ENCODE measurements at places on chromosomes 6 and 20.

DNA sequence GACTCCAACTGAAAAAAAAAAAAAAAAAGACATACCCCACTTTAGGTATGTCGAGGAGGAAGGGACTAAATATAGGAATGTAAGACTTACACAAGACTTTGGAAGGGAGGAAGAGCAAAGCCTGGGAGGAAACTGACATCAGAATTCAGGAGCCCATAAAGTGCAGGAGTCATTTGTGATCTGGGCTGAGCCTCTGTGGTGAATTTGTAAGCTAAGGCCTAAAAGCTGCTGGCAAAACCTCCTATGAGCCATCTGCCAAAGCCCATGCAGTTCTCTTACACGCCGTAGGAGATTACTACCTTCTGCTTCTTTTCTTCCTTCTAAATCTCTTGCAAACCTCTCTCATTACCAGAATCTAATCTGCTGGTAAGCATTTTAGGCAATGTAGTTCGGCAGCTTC, 52.0 kb upstream of the THEMIS start:
- DNase-seq, result no peak

GRCh38 chr20:57545927-57546662, 14.8 kb upstream of the PCK1 start:
- DNase-seq, result no peak

- DNase-seq, result no peak
Observed at GRCh38 chr6:45543298-45544235, 165.8 kb upstream of the SUPT3H start.

DNA sequence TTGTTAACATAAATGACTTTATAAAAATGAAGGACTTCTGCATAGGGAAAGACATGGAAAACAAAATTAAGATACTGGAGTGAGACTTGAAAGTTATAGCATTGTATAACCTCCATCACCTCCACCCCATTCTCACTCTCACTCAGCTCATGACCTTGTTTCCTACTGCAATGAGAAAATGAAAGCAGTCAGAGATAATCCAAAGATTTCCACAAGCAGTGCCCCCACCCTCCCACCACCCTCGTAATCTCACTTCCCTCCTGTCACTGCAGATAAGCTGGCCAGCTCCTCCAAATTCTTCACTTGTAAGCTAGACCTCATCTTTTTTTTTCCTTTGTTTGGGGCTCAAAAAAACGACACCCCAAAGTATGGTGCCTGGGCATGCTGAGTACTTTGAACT, 52.9 kb upstream of the PROKR2 start:
- no peak for DNase-seq

DNA sequence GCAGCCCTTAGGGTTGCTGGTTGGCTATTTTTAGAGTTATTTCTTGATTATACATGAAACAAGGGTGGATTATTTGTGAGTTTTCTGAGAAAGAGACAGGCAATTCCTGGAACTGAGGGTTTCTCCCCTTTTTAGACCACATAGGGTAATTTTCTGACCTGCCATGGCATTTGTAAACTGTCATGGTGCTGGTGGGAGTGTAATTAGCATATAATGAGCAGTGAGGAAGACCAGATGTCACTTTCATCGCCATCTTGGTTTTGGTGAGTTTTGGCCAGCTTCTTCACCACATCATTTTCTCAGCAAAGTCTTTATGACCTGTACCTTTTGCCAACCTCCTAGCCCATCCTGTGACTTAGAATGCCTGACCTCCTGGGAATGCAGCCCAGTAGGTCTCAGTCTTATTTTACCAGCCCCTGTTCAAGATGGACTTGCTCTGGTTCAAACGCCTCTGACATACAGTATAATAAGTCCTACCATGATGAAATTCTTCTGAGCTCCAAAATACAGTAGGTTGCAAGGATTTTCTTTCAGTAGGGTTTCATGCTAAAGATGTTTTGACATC, 117.1 kb downstream of the ISM1 start:
- no peak for DNase-seq

- DNase-seq, result no peak
Observed at GRCh38 chr6:75483136-75483952, 10.3 kb downstream of the FILIP1 start.

DNA sequence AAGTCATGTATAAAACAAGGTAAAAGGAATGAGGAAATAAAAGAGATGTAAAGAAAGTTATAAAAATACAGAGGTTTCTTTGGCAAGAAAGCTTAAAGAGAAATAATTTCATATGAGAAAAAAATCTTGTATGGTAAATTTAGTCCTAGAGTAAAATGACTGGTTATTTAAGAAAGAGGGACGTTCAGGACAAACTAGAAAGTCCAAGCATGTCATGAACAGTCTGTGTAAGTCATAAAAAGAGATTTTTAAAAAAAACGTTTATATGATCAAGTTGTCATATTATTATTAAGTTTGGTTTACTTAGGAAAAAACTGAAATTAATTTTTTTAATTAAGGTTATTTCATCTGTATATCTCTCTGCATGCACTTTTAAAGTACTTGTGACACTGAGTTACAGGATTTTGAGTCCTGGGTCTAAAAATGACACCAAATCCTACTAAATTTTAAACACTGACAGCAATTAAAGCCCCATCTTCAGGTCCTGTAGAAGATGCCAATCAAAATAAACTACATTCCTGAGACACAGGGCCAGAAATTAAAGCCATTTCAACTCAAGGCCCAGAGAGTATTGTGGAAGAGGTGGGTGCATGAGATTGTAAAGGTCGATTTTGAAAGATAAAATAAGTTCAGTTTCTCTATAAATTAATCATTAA, 62.4 kb downstream of the AGPAT4 start:
- no peak for DNase-seq

DNA sequence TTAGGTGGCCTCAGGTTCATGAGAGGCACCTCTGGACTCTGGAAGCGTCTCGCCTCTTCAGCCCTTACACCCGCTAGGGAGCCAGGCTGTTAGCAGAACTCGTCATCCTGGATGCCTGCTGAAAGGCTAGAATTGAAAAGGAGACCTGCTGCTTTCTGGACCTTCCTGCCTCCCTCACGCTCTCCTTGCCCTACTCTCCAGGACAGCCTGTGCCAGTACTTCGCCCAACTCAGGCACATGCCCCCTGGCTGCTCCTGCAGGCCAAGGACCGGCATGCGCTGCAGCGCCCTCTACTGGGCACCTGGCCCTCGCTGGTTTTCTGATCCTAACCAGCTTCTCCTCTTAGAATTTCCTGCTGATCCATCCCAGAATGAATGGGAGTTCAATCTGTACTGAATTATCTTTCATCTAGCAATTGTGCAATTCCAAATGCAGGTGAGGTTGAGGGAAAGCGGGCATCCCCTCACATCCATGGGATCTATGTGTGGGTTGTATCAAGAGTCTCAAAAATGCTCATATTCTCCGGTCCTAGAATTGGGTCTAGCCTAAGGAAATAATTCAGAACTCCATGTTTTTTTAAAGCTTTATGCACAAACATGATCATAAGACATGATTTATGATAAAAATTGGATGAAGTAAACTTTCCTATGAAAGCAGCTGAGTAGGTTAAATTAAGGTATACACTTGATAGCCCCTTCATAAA, 78.0 kb downstream of the PTPN1 start:
- DNase-seq, result peak; percentile 72

DNA sequence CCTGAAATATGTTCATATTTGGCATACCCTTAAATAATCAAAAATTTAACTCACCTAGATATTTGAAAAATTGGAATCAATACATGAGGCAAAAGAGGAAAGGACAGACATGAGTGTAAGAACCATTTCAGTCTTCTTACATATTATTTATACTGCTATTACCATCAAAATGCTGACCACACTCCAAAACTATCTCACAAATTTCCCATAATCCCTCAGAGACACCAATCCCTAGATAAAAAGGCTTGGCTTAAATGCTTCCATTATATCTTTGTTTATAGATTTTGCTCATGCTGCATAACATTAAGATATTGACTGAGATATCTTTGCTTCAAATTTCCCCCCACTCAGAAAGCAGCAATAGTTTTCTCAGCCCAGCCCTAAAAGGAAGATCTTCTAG, 11.7 kb upstream of the NT5DC1 start:
- no peak for DNase-seq

- no peak for DNase-seq
Observed at GRCh38 chr6:46437671-46438221, 53.5 kb downstream of the RCAN2 start.

GRCh38 chr6:35687658-35688604, 784 bp downstream of the FKBP5 start:
- DNase-seq, result peak; percentile 37

GRCh38 chr20:23129266-23129665, 43.1 kb upstream of the CD93 start:
- DNase-seq, result no peak

- DNase-seq, result no peak
Observed at GRCh38 chr20:47680804-47681529, 104.3 kb downstream of the SULF2 start.

DNA sequence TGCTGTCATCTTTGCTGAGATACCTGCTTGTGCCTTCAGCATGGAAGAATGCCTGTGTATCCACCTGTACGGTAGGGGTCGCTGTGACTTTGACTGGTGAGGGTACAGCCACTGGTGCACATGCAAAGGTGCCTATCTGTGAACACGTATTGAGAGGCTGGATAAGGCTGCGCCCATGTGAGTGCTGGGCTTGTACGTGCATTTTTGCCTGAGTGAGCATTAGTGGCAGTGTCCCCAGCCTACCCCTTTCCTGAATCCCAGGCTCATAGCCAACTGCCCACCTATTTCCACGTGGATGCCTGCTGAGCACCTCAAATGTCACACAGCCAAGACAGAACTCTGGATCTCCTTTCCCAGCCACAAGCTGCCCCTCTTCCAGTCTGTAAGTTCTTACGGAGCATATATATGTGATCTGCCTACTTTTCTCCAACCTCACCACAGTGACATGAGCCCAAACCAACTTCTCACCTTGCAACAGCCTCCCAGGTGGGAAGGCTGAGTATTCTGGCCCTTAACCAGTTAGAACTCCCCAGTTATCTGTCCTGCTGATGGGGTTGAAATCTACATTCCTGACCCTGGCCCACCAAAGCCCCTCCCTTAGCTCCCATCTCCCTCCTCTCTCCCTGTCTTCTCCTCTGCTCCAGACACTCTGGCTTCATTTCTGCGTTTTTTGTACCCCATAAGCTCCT, 1.1 kb upstream of the SLC2A10 start:
- no peak for DNase-seq

- DNase-seq, result no peak
Observed at GRCh38 chr20:7708112-7708511, 232.1 kb downstream of the HAO1 start.

- no peak for DNase-seq
Observed at GRCh38 chr20:9453201-9453600, 61.2 kb upstream of the LAMP5 start.

DNA sequence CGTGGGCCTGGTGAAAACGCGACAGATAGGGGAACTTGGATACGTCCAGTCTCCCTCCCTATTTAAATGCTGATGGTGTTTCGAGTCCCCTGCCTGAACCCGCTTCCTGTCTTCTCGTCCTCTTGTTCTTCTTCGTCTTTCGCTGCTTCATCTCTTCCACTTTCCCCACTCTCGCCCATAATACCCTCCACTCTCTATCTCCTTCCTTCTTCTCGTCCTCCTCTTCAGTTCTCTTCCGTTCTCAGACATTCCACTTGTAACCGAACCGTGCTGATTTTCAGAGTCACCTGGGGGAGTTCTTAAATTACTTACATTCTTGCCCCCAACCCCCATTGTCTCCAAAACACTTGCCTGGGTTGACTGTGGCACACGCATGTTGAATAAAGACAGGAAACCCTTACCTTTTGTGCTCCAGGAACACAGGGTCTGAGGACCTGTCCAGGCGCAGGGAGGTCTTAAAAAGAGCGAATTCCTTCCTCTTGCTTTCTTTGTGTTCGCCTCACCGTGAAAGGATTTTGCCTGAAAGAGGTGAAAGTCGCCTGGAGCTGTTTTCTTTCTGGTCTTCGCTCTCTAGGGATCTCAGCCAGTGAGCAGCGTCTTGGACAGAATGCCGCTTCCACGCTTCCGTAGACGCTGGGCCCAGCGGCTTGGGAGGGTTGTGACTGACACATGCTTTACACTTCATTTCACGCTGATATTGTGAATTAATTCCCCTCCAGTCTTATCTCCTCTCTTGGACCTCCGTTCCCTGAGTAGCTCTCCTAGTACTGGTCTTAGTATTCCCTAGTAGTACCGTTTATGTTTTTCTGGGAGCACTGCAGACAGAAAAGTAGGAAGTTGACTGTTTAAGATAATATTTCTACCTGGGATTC, 184.0 kb downstream of the GPX5 start:
- no peak for DNase-seq

GRCh38 chr6:124825564-124825963, 136.7 kb upstream of the RNF217 start:
- DNase-seq, result no peak

DNA sequence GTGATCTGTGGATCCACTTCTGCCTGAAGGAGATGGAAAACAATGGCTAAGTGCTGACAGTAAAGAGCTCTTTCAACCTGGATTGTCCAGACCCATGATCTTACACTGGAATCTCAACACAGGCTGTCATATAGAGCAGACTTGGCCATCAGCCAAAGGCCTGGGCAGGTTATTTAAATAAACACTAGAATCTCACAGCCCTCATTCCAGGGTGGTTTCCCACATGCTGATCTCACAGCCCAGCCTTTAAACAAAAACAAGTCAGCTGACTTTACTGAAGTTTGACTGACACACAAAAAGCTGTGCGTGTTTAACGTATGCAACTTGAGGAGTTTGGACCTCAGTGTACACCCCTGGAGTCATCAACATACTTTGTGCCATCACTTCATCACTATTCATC, 28.4 kb downstream of the SYNDIG1 start:
- DNase-seq, result peak; percentile 59

DNA sequence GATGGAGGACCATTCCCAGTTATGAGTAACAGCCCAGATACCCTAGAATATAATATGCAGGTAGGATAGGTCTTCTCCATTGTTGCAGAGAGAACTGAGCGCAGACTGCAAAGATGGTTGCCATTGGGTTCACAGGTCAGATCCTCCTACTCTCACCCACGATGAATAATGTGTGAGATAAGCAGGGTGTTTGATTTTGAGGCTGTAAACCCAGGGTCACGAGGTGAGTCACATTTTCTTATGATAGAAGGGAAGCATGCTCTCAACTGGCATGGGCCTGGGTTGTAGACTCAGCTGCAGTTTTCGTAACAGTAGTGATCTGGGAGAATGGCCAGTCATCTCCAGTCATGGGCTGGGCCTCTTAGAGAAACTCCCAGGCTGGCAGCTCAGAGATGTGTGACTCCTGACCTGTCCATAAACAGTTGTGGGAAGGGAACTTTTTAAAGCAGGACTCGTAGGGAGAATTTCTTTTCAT, 74.2 kb downstream of the CD164 start:
- no peak for DNase-seq

DNA sequence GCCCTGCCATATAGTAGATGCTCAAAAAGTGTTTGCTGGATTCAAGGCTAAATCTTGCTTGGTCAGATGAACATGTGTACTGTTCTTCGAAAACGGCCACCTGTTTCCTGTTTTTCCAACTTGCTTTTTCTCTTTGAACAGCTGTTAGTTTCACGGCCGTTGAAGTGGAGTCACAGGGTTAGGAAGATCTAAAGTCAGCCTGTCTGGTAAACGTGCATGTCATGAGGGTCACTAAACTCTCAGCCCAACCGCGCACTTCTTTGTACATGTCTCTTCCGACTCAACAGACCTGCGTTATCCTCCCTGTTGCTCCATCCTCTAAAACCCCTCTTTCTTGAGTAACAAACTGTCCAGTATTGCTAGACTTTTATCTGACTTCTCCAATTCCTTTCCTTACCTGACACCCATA, 93.2 kb upstream of the MAN1A1 start:
- no peak for DNase-seq
